ENCODE measurements at places on chromosomes 1 and 21.

- DNase-seq, result no peak
These were observed 2.6 kb upstream of the HDAC1 start for GRCh38 chr1:32289256-32289655.

DNA sequence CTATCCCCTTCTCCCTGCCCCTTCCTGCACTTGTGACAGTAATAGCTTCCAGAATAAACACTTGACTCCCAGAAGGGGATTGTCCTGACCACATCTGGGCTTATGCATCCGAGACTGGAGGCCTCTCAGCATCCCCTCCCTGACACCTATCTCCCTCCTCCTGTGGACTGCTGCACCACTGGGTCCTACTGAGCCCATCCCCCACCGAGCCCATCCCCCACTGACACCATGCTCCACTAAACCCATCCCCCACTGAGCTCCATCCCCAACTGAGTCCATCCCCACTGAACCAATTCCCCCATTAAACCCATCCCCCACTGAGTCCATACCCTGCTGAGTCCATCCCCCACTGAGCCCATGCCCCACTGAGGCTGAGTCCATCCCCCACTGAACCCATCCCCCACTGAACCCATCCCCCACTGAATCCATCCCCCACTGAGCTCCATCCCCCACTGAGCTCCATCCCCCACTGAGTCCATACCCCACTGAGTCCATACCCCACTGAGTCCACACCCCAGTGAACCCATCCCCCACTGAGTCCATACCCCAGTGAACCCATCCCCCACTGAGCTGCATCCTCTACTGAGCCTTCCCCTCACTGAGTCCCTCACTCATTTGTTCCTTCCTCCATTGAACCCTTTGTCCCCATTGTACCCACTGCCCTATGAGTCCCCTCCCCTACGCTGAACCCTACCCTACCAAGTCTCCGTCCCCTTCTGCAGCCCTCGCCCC, 5.6 kb downstream of the PDZK1IP1 start:
- DNase-seq, result no peak

DNA sequence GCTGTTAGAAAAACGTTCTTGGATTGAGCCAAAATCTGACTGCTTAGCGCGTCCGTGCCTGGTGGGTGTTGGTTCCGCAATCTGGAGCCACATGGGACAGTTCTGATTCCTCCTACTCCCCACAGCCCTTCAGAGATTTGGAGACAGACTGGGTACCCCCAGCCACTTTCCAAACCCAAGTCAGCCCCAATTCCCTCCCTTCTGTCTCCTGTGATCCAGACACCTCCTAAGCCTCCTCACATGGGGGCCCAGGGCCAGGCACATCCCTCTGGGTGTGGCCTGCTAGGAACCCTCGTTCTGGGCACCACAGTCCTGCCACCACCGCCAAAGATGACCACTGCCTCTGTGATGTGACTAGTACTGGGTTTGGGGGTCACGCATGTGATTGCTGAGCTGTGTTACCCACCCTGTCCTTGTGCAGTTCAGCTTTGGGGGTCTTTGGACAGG, 4.8 kb downstream of the PLA2G5 start:
- DNase-seq, result no peak

DNA sequence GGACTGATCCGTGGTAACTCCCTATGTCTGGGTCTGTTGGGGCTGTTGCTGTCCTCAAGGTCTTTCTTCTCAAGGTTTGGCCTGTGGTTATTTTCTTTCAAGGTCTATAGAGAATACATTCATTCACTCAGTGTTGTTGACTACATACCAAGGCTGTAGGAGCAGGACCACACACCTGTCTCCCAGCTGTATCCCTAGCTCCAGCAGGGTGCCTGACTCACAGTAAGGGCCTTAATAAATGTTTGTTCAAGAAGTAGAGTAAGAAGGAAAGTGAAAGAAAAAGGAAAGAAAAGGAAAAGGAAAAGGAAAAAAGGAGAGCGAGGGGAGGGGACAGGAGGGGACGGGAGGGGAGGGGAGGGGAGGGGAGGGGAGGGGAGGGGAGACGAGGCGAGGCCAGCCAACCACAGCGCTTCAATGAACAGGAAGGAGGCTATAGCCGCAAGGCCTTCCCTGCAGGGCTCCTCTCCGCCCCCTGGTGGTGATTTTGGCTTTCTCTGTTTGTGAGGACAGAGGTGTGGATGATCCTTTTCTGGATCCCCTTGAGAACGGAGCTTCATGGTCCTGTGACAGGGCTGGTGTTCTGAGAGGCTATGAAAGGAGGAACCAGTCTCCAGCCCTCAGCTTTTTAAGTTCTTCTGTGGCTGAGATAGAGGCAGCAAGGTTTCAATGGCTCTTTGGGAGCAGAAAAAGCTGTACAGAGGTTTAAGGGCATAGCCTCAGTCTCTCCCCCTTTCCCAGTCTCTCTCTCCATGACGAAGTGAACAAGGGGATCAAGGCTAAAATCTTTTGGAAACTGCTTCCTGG, 30.6 kb upstream of the LCE5A start:
- peak; percentile 34 for DNase-seq

DNA sequence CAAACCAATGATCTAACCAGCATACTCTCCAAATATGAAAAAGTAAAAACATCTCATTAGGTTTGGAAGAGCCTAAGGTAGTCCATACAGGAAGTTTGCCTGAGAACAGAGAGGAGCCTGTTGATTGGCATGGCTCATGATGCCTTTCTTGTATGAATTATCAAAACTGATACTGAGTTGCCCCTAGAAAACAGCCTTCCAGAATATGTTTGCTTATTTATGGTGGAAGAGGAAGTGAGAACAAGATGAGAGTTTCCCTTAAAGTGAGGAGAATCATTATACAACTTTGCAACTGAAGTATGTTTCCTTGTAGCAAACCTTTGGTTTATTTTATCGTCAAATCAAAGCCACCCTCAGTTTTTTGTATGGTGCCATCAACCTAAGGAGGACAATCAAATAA, 23.8 kb upstream of the KIAA1614 start:
- DNase-seq, result no peak

DNA sequence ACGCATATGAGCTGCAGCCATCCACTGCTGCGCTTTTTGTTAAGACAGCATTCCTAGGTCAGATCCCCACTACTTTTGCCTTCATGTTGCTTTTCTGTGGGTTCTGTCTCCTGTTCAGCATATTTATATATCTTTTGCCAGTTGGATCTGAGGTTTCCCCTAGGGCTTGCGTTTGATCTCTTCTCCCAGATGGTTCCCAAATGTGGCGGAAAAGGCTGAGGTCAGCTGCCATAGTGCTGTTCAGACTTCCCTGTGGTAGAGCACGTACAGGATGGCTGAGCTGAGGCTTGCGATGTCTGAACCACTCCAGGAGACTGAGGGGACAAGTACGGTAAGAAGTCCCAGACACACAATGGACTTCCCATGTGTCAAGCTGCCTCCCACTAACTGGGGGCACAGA, 39.8 kb downstream of the COL6A1 start:
- DNase-seq, result no peak

Data from activated T-helper 1 cell treated with anti-CD3 and anti-CD28 coated beads, Interleukin-2, amount 50 U/mL, for 16 hours (primary cell).